Pulmonary artery endothelial cell (primary cell): ENCODE measurements at places on chromosomes 5 and 9.

GRCh38 chr5:156109317-156110023, 217.5 kb upstream of the SGCD start:
- no peak for DNase-seq

GRCh38 chr5:112876362-112876761, 15.3 kb downstream of the SRP19 start:
- no peak for DNase-seq

DNA sequence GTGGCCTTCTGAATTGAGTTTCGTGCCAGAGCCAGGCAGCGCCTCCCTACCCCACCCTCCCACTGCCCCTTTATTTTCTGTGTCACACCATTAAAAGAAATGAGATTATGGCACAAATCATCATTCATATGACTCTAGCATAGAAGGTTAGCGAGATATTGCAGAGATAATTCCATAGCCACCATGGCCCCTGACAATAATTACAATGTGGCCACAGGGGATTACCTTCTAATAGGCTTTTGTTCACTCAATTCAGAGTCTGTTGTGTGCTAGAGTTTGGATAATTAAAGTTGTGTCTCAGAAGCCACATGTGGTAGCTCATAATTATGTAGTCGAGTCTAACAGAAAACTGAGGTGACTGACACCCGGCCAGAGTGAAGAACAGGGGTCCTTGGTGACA, 428.1 kb downstream of the ARHGEF28 start:
- no peak for DNase-seq

DNA sequence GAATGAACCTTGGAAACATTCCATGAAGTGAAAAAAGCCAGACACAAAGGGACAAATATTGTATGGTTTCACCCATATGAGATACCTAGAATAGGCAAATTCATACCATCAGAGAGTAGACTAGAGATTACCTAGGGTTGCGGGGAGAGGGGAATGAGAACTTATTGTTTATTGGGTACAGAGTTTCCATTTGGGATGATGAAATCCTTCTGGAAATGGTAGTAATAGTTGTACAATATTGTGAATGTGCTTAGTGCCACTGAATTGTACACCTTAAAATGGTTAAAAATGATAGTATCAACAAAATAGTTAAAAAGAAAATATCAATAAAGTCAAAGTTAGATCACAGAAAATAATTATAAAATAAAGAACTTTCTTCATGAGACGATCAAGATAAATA, 25.5 kb downstream of the CATSPER3 start:
- no peak for DNase-seq

DNA sequence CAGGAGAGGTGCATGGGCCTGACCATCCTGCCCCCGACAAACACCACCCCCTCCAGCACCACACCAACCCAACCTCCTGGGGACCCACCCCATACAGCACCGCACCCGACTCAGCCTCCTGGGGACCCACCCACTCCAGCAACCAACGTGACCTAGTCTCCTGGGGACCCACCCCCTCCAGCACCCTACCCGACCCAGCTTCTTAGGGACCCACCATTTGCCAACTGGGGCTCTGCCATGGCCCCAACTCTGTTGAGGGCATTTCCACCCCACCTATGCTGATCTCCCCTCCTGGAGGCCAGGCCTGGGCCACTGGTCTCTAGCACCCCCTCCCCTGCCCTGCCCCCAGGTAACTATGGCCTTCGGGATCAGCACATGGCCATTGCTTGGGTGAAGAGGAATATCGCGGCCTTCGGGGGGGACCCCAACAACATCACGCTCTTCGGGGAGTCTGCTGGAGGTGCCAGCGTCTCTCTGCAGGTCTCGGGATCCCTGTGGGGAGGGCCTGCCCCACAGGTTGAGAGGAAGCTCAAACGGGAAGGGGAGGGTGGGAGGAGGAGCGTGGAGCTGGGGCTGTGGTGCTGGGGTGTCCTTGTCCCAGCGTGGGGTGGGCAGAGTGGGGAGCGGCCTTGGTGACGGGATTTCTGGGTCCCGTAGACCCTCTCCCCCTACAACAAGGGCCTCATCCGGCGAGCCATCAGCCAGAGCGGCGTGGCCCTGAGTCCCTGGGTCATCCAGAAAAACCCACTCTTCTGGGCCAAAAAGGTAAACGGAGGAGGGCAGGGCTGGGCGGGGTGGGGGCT, 4.6 kb downstream of the CEL start:
- DNase-seq, result no peak

- no peak for DNase-seq
Measured at GRCh38 chr9:122095010-122095767, 2.1 kb upstream of the TTLL11 start.

GRCh38 chr9:76441551-76442322, 17.2 kb upstream of the GCNT1 start:
- DNase-seq, result no peak

GRCh38 chr5:63125862-63126261, 547.2 kb downstream of the LRRC70 start:
- DNase-seq, result peak; percentile 0

GRCh38 chr9:101254733-101255433, 129.9 kb downstream of the BAAT start:
- no peak for DNase-seq

- no peak for DNase-seq
Measured at GRCh38 chr9:11086561-11086960, 473.8 kb upstream of the PTPRD start.

DNA sequence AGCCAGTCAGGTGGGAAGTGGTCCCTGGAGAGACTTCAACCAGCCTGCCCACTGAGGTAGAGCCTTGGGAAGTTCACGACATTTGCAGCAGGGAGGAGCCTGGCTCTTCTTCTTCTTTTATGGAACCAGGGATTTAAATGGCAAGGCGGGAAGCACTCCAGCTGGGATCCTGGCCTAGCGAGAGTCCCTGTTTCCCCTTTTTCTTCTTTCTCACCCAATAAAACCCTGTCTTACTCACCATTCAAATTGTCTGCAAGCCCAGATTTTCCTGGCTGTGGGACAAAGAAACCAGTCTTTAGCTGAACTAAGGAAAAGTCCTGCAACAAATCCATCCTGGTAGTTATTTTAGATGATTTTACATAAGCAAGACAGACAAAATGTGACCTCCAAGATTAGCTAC, 503.7 kb downstream of the CDH10 start:
- no peak for DNase-seq

DNA sequence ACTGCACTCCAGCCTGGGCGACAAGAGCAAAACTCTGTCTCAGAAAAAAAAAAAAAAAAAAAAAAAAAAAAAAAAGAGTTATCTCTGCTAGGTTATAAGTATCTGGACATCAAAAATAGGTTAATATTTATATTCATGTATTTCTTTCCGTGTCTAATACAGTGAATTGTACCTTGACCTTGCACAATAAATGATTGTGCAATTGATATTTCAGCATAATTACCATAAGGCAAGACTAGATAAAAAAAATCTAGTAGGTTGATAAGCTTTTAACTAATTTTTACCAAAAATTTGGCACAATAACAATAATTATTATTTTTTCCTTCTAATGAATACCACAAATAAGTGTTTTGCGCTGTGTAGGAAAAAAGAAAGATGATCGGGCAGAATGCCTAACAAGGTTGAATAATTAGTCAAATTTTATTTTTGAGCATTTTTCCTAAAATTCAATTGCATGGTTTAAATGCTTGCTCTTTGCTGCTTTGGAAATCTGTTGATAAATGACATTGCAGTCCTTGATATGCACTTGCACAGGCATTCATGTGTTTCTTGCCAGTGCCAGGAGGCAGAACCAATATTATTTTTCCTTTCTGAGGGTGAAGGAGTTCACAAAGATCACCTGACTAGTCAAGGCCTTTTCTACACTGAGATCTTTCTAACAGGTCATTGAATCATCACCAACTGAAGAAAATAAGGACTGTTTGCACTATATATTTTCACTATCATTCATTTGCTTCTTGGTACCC, 127.5 kb downstream of the ARRDC3 start:
- no peak for DNase-seq

- DNase-seq, result no peak
Measured at GRCh38 chr5:93708442-93708841, 33.0 kb downstream of the POU5F2 start.

DNA sequence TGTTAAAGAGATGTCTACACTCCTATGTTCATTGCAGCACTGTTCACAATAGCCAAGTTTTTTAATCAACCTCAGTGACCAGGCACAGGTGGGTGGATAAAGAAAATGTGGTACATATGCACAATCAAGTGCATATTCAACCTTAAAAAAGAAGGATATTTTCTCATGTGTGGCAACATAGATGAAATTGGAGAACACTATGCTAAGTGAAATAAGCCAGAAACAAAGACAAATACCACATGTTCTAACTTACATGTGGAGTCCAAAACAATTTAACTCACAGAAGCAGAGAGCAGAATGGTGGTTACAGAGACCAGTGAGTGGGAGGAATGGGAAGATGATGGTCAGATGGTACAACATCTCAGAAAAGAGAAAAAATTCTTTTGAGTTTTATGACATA, 31.8 kb downstream of the ANXA1 start:
- no peak for DNase-seq

- DNase-seq, result no peak
Measured at GRCh38 chr5:424301-425110, 18.5 kb upstream of the EXOC3 start.

DNA sequence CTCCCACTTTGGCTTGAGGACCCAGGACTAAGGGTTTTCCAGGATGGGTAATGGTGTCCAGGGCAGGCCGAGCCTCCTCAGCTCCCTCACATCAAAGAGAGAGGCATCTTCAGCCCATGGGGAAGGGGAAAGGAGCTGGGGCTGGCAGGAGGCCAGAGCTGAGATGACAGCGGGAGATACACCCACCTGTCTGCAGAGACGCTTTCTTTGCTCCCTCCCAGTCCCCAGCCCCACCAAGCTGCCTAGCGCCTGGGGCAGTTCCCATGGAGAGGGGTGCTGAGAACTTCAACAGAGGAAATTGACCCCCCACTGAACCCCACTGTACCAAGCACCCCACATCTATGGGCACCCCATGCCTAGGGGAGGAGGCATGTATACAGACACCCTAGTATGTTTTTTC, 10.6 kb downstream of the PCDH1 start:
- no peak for DNase-seq

DNA sequence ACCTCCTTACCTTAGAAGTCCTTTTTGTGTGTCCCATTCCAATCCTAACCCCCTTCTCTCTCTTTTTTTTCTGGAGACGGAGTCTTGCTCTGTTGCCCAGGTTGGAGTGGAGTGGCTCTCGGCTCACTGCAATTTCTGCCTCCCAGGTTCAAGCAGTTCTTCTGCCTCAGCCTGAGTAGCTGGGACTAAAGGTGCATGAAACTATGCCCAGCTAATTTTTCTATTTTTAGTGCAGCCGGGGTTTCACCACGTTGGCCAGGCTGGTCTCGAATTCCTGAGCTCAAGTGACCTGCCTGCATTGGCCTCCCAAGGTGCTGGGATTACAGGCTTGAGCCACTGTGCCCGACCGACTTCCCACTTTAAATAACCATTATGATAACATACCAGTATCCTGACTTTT, 17.5 kb downstream of the TMEM38B start:
- DNase-seq, result no peak

- DNase-seq, result no peak
Measured at GRCh38 chr5:104539618-104540350, 977.2 kb upstream of the NUDT12 start.

DNA sequence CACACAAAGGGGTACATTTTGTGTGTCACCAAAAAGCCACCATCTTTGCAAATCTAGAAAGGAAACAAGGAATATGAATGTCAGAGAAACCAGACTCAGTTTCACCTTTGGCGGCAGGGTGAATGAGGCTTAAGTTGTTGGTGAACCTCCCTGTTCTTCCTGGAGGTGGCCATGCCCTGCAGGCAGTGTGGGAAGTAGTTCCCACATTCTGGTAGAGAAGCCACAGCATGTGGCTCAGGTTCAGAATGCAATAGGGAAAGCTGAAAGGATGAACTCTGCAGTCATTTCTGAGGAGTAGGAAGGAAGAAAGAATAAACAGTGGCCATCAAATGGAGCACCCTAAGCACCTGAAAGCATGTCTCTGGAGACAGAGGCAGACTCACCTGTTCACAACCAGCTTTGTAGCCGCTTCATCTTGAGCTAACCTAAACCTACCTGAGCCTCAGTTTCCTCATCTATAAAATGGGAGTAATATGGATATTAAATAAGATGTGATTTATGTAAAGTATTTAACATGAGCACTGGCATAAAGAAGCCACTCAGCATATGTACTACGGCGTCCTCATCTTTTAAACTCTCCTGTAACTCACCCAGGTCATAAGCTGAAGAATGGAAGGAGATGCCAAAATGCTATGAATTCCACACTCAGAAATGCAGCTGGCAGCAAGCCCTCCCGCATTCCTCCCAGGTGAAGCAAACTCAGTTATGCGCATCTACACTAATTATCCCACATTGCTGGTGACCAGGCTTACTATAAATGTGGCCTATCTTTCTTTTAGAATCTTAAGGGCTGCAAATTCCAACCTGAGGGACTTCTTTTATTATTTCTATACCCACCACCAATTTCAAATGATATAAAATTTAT, 86.0 kb downstream of the ZNF608 start:
- peak; percentile 13 for DNase-seq

DNA sequence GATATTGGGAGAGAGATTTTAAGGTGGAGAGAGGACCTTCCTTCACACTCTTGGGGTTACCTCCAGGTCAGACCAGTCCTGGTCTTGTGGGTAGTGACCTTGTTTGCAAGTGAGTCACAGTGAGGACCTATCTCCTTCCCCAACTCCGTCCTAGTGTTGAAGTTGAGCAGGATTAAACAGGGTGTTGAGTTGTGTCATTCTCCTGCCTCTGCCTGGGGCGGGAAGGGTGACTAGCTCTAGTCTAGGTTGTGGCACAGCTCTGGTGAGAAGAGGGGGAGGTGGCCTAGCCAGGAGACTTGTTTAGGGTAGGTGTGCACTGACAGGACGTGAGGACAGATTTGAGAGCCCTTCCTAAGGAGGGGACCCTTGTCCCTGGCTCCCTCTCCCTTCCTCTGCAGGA, 119.6 kb upstream of the PITX1 start:
- DNase-seq, result no peak

GRCh38 chr5:8660133-8660893, 791.4 kb downstream of the MTRR start:
- DNase-seq, result no peak

DNA sequence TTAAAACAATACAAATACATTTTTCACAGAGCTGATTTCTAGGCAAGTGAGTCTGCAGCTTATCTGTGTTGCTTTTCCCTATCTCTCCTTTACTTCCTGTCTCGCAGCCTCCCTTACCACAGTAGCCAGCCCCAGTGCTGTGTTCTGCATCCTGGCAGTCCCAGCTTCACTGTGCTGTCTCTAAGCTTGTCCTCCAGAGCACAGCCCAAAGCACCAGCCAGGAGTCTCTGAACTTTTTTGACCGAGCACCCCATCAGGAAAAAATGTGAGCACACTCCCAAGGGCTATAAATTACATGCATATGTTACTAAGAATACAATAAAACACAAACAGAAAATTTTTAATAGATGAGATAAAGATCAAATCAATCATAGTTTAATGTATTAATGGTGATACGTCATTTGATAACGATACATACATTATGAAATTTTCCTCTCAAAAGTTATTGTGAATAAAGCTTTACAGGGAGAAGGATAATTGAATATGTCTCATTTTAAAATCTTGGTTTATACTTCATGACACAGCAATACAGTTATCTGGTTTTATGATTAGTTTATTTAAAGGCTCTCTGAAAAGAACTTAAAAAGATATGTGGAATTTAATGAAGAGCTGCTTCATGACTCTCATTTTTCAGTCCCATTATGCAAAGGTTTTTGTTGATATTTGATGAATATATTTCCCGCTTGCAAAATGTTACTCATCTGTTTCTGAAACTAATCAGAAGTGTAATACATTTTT, 7.3 kb upstream of the RHOBTB3 start:
- no peak for DNase-seq
